Ureter (tissue), 1 donor: ENCODE measurements at places on chromosomes 1 and 21. TPM values are rescaled to one million over a fixed set of nuclear protein-coding genes. Genes with fewer than 3 reads are reported as not detected.

Gene STUM
- 2.8 TPM for total RNA-seq

Gene BCL2L15
- 8.0 TPM for total RNA-seq

Gene DPYD
- 31.2 TPM for total RNA-seq

Gene SPRR4
- not detected for total RNA-seq
